ENCODE measurements at places on chromosomes 1 and 21.

GRCh38 chr1:18633422-18634155 lies 2.9 kb downstream of the PAX7 start:
- no peak for DNase-seq

GRCh38 chr1:179883745-179884138 lies 1.7 kb downstream of the TOR1AIP1 start:
- DNase-seq = peak; percentile 65

- DNase-seq = no peak
These were observed 224.2 kb downstream of the NPHP4 start for GRCh38 chr1:5768014-5768413.

GRCh38 chr1:20211511-20211931 lies 25.2 kb upstream of the PLA2G2C start:
- DNase-seq = no peak

GRCh38 chr1:204756811-204757210 lies 71.3 kb upstream of the LRRN2 start:
- no peak for DNase-seq

DNA sequence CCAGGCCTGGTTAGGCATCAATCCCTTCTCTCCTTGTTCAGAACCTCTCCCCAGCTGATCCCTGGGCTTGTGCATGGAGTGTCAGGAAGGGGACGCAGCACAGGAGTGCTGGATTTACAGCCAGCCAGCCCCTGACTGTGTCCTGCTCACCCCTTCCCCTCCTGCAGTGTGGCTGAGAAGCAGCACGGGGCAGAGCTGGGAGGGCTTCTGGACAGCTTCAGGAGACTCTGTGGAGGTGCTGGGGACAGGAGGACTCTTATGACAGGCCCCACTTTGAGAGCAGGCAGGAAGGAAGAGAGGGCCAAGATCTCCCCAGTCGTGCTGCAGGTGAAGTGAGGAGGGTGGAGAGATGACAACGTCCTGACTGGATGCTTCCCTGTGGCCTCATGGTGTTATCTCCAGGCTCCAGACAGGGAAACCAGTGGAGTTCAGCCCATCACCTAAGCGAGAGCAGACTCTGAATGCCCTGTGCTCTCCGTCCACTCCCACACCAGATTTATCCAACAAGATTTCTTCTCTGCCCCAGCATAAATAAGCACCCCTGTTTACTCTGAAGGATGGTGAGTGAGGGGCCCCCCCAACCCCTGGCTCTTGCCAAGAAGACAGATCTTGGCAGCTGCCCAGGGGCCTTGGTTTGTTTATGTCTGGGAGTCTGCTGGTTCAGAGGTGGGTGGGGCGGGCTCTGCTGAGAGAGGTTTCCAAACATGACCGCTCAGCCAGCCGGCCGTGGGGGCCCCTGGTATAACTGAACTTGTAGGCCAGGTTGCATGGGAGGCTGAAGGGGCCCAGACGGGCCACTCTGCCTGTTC lies 21.3 kb downstream of the TMCC2 start:
- DNase-seq = no peak

DNA sequence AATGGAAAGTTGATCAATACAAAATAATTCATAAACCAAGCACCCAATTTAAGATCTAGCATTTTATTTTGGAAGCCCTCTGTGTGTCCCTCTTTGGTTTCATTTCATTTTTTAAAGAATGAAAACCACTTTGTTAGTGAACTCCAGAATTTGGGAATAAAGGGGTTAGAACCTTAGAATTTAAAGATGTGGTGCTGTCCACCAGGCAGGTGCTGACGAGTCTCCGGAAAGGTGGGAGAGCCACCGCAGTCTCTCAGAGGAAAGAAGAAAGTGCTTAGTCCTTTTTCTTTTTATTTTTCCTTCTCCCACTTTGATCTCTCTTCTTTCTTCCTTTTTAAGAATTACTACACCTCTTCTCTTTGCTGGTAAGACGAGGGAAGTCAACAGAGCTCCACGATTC lies 20.5 kb upstream of the HIVEP3 start:
- DNase-seq = no peak

Data from stimulated activated effector memory CD8-positive, alpha-beta T cell treated with anti-CD3 and anti-CD28 coated beads, Interleukin-12 subunit alpha, Interleukin-12 subunit beta, amount 100 ng/mL, for 72 hours (primary cell).